ENCODE measurements at places on chromosomes 5 and 9.

GRCh38 chr5:68643064-68643463 is 427.5 kb downstream of the PIK3R1 start:
- no peak for DNase-seq

- DNase-seq: peak; percentile 93
Observed at GRCh38 chr5:177351392-177352329, at the start of gene LMAN2. LMAN2 (minus strand) TSS chr5:177351668; CDS start chr5:177351647, 21 bp downstream.

DNA sequence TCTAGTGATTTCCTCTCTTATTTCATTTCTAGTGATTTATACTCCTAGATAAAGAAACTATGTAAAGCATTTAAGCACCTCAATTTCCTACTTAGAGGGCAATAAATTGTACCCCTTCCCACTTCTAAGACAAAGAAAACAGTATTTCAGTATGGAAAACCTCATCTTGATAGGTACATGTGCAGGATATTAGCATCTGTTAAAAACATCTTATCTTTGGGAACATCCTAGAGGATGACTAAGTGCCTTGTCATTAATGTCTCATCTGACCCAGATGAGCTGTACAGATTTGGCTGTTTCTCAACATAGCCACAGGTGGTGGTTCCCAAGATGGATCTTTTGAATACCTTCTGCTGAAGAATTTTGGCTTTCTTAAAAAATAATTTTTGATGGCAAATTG is 5.7 kb downstream of the MEGF10 start:
- DNase-seq: no peak

- DNase-seq: peak; percentile 4
Observed at GRCh38 chr9:31799953-31800609, 584.4 kb upstream of the ACO1 start.

DNA sequence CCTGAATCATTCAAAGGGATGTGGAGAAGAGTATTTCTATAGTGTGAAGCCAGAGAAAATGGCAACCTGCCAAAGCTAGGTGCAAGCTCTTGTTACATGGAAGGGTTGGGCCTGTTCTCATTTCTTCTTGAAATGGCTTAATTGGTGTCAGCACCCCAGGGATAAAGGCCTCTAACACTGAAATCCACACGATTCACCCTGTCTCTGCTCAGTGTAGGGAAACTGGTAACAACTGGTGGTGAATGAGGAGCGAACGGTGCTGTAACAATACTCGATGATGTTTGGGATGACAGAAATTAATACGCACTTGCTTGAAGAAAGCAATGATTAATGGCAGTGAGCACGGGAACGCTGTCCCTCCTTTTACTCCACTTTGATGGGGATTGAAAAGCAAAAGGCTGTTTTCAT is 16.2 kb downstream of the PBX3 start:
- no peak for DNase-seq

- no peak for DNase-seq
Observed at GRCh38 chr9:129548571-129549135, 72.2 kb downstream of the C9orf50 start.

All from fibroblast of skin of left biceps (primary cell).